T-helper 9 cell (primary cell): ENCODE measurements at places on chromosomes 3 and 15.

- DNase-seq: no peak
Measured at GRCh38 chr3:146817704-146818103, 212.6 kb upstream of the PLSCR5 start.

DNA sequence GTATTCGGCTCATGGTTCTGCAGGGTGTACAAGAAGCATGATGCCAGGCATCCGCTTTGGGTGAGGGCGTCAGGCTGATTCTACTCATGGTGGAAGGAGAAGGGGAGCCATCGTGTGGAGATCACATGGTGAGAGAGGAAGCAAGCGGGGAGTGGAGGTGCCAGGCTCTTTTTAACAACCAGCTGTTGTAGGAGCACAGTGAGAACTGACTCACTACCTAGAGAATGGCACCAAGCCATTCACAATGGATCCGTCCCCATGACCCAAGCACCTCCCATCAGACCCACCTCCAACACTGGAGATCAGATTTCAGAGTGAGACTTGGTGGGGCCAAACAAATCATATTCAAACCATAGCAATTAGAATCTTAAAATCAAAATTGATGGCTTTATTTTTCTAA lies 259.8 kb upstream of the CTDSPL start:
- no peak for DNase-seq

GRCh38 chr3:13407475-13407874 lies 12.6 kb downstream of the NUP210 start:
- DNase-seq: no peak

GRCh38 chr3:172210355-172210754 lies 171.0 kb downstream of the FNDC3B start:
- DNase-seq: no peak

- DNase-seq: no peak
Measured at GRCh38 chr3:18370672-18371071, 54.5 kb downstream of the SATB1 start.

GRCh38 chr3:34229876-34230275 lies 431.4 kb downstream of the PDCD6IP start:
- no peak for DNase-seq

- no peak for DNase-seq
Measured at GRCh38 chr3:31978553-31978952, 2.5 kb downstream of the OSBPL10 start.

DNA sequence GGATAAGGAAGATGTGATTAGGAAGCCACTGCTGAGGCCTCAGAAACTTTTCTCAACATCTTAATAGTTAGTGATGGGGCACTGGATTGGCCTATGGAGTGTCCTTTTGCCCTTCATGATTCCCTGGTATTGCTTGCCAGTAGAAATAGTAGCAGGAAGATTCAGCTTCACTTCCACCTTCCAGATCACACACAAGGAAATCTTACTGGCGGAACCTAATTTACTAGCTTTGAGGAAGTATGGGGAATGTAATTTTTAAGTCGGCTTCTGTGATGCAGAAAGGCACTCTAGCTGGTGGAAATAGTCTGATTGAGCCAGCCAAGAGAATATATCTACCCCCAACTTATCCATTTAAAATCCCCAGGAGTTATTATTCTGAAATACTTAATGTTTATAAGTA lies 46.5 kb downstream of the LPP start:
- DNase-seq: no peak

- no peak for DNase-seq
Measured at GRCh38 chr3:37137516-37137915, 36.9 kb downstream of the LRRFIP2 start.

DNA sequence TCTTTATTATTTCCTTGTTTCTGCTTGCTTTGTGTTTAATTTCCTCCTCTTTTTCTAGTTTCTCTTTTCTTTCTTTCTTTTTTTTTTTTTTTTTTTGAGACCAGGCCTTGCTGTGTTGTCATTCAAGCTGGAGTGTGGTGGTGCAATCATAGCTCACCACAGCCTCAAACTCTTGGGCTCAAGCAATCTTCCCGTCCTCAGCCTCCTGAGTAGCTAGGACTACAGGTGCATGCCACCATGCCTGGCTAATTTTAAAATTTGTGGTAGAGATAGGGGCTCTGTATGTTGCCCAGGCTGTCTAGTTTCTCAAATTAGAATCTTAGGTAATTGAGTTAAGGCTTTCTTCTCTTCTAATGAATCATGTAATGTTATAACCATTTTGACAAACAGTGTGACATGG lies 22.4 kb downstream of the SLMAP start:
- no peak for DNase-seq

DNA sequence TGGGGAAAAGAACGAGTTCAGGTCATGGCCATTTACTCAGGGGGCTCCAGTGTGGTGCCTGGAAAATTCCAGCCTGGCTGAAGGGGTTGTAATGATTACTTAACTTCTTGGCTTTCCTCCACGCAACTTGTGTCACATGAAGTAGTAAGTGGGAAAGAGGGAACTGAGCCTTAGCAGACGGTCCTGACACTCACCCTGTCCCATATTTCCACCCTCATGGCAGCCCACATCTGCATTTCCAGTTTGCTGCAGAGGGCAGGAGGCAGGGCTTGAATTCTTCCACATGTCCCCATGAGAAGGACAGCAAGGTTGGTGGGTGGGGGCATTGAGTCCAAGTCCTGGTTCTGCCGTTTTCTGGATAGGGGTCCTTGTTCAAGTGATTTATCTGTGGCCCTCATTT lies 7.8 kb upstream of the CAMP start:
- no peak for DNase-seq

- no peak for DNase-seq
Measured at GRCh38 chr3:127634653-127635052, 5.7 kb downstream of the PODXL2 start.

GRCh38 chr15:65877749-65878148 lies 8.5 kb downstream of the RAB11A start:
- DNase-seq: no peak
